A673 (cell line): ENCODE measurements at places on chromosomes 7 and 10. TPM values are rescaled to one million over a fixed set of nuclear protein-coding genes. Genes with fewer than 3 reads are reported as not detected.

PTF1A gene
- not detected in 2 replicates for total RNA-seq

PROSER2 gene
- total RNA-seq = 37.1 and 40.4 TPM in 2 replicates

SPDYE5 gene
- total RNA-seq = not detected in 2 replicates

CALD1 gene
- total RNA-seq = 47.9 and 48.0 TPM in 2 replicates

DNA sequence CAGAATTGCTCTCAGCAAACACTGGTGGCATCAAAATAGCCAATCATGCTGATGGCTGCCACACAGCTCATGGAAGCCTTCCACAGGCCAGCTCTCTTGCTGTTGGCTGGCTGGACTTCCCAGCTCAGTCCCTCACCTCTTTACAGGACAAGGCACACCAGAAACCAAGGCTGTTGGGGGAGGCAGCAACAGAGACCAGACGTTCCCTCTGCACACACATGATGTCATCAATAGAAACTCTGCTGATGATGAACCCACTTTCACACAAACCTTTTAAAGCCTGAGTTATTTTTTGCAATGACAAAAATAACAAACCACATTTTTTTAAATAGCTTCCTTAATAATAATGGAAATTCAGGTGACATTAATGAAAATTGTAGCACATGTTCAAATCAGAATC, 300.9 kb upstream of the C7orf33 start:
- no peak overlapping the region for H3K27ac ChIP-seq
- H3K36me3 ChIP-seq = no peaks in the 10 kb centered on the region
- no peaks in the 10 kb centered on the region for H3K27me3 ChIP-seq
- no peak for DNase-seq
- no peak overlapping the region for H3K4me3 ChIP-seq

- DNase-seq = no peak
- no peak overlapping the region for H3K27ac ChIP-seq
- H3K4me3 ChIP-seq = no peak overlapping the region
- H3K4me1 ChIP-seq = no peaks in the 10 kb centered on the region
Measured at GRCh38 chr7:3893151-3893788, 592.2 kb downstream of the SDK1 start.

DNA sequence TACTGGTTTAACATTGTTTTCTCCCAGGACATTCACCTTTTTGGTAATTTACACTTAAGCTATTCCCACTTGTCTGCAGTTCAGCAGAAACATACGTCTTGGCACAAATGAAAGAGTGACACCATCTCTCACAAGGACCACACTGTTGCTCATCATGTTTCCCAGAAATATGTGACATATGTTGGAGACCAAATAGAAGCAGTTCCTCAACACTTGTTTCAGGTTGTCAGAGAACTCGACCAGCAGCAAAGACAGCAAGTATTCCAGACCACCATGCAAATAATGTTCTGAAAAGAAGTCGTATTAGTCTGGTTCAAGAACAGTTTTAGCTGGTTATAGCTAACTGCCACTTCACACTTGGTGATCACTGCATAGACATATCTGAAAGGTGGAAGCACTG, 81.3 kb upstream of the KLF6 start:
- no peaks in the 10 kb centered on the region for H3K4me1 ChIP-seq
- H3K4me3 ChIP-seq = no peak overlapping the region
- no peaks in the 10 kb centered on the region for H3K27me3 ChIP-seq
- no peaks in the 10 kb centered on the region for H3K36me3 ChIP-seq

DNA sequence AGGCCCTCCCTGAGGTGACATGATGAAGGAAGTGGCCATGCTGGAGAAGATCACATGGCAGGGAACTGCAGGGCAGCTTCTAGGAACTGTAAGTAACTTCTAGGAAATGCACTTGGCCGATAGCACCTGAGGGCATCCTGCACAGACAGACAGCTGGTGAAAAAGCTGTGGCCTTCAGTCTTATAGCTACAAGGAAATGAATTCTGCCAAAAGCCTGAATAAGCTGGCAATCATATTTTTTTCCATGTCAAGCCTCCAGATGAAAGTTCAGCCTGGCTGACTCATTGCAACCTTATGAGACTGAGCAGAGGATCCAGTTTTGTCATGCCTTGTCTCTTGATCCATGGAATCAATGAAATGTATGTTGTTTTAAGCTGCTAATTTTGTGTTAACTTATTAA, 91.1 kb upstream of the CACNA2D1 start:
- H3K4me3 ChIP-seq = no peak overlapping the region
- DNase-seq = no peak
- H3K27me3 ChIP-seq = peaks cover 5% of the 10 kb centered on the region
- H3K27ac ChIP-seq = no peak overlapping the region

- DNase-seq = peak; percentile 30
- no peak overlapping the region for H3K4me3 ChIP-seq
- H3K4me1 ChIP-seq = no peaks in the 10 kb centered on the region
- H3K27me3 ChIP-seq = no peaks in the 10 kb centered on the region
Measured at GRCh38 chr10:71486484-71487114, 89.9 kb downstream of the CDH23 start.

- no peak overlapping the region for H3K27ac ChIP-seq
- no peaks in the 10 kb centered on the region for H3K36me3 ChIP-seq
- H3K4me3 ChIP-seq = no peak overlapping the region
- peak; percentile 14 for DNase-seq
Measured at GRCh38 chr7:111224354-111225231, 133.7 kb downstream of the LRRN3 start.

GRCh38 chr10:91944880-91945630, 21.5 kb downstream of the BTAF1 start:
- no peak overlapping the region for H3K4me3 ChIP-seq
- no peaks in the 10 kb centered on the region for H3K27me3 ChIP-seq
- H3K27ac ChIP-seq = no peak overlapping the region
- no peaks in the 10 kb centered on the region for H3K4me1 ChIP-seq
- peaks cover 18% of the 10 kb centered on the region for H3K36me3 ChIP-seq
